ENCODE measurements at places on chromosomes 12 and 14.

GRCh38 chr12:5963515-5963914 is 18.5 kb upstream of the ANO2 start:
- no peak for DNase-seq

GRCh38 chr14:105290621-105291346 is 10.0 kb downstream of the BRF1 start:
- no peak for DNase-seq

DNA sequence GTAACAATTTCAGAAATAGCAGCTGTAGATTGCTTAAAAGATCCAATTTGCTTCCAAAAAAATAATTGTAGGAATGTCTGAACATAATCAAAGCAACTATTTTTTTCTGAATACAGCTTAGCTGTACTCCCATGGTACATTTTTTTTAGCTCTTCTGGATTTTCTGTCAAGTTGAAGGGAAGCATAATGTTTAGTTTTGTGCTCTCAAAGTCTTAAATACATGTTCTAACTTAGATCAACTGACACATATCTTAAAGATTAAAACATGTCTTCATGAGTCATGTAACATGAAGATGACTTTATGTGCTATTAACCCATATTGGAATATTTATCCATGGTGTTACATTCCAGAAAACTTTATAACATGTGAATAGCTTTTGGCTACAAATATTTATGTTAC is 255.7 kb downstream of the BTG1 start:
- no peak for DNase-seq

DNA sequence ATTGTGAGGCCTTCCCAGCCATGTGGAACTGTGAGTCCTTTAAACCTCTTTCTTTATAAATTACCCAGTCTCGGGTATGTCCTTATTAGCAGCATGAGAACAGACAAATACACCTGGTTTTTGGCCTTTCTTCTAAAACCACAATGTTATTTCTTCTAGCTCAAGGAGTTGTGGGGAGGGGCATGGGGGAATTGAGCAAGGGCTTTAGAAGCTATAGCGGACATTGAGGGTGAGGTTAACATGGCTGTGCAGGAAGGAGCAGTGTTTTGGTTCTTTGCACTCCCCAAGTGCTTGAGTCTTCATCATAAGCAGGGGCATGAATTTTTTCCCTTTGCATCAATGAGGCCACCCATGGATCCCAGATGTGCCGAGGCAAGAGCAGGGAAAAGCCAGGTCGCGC is 86.8 kb downstream of the SPRING1 start:
- no peak for DNase-seq

DNA sequence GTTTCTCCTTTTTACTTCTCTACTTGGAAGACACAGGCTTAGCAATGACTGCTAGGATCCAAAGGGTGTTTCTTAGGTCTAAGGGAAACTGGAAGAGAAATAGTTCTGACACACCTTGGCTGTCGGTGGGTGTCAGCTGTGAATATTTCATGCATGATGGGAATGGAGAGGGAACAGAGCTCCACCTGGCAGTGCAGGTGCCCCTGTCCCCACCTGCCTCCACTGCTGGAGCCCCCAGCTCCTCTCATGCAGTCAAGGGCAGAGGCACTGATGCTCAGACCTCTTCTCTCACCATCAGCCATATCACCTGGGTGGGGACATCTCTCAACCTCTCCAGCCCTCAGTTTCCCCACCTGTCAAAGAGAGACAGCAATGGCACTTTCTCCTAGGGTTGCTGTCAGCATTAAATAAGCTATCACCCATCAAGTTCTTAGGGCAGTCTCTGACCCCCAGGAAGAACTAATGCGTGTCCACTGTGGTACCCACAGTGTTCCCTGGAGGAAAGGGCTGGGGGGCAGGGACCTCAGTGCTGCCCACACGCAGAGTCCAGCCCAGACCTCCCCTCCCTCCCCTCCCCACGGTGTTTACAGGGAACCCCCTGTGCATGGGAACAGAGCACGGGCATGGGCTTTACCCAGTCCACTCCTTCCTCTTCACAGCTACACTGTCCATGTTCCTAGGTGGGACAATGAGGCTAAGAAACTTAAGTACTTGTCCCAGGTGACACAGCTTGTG is 69.1 kb downstream of the C14orf132 start:
- DNase-seq, result no peak

GRCh38 chr12:65460063-65460462 is 181.6 kb downstream of the MSRB3 start:
- no peak for DNase-seq

GRCh38 chr14:104429291-104429861 is 150.2 kb upstream of the C14orf180 start:
- no peak for DNase-seq

GRCh38 chr12:68163560-68164081 is 4.1 kb upstream of the IFNG start:
- no peak for DNase-seq

- DNase-seq, result no peak
Measured at GRCh38 chr14:71952381-71953363, 20.4 kb downstream of the RGS6 start.

DNA sequence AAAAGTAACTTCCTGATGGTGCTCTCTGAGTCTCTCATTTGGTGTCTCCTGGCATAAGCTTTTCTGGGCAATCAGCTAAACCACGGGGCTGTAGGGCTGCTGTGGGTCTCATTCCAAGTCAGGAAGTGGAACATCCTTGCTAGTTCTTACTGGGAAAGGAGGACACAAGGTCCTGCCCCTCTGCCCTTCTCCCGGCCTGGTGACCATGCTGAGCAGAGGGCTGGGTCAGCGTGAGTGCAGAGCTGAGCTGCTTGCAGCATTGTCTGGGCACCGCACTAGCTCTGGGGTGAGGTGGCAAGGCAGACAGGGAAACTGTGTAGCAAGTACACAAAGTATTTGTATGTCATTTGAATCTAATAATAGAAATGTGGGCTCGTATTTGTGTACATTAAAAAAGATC is 45.0 kb upstream of the ASPG start:
- no peak for DNase-seq

DNA sequence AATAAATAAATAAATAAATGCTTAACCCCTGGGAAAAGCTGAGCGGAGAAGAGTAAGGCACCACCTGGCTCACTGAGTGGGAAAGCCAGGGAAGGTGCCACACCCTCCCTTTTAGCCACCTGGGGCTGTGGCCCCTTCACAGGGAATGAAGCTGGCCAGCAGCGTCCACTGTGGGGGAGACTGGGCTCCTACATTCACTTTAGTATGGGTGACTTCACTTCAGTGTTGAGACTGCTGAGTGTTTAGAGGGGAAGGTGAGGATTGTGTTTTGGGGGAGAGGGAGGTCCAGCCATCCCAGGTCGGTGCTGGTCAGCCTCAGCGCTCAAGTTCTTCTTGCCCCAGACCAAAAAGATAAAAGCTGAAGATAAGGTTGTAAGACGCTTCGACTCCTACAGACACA is 1.6 kb downstream of the NAB2 start:
- DNase-seq, result no peak

GRCh38 chr14:103022685-103023044 is 34.7 kb downstream of the CDC42BPB start:
- DNase-seq, result no peak

DNA sequence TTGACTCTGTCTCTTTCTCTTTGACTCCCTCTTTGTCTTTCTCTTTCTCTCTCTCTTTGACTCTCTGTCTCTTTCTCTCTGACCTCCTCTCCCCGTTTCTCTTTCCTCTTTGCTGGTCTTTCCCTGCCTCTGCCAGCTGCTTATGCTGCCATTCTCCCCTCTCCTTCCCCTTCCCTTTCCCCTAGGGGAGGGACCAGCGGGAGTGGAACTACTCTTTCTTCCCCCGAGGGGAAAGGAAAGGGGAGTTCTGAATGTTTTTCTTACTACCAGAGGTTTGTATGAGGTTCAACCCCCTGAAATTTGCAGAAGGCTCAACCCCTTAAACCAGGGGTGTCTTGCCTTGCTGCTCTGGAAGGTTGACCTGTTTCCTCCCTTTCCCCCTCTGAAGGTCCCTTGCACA is 24.7 kb upstream of the RNASE1 start:
- DNase-seq, result no peak

GRCh38 chr12:91633206-91633605 is 450.6 kb upstream of the DCN start:
- no peak for DNase-seq

DNA sequence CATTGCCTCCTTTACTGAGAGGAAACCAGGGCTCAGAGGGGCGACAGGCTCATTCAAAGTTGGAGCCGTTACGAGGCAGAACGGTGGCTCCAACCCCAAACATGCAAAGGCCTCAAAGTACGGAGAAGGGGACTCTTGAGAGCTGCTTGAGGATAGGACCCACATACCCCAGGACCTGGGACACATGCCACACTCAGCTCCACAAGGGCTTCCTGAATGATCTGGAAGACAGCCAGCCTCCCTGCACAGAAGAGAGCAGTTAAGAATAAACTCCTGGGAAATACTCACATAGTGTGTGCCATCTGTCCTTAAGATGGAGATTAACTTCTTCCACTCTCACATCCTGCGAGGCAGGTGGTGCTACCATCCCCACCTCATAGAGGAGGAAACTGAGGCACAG is 26.6 kb upstream of the NXPH4 start:
- no peak for DNase-seq

DNA sequence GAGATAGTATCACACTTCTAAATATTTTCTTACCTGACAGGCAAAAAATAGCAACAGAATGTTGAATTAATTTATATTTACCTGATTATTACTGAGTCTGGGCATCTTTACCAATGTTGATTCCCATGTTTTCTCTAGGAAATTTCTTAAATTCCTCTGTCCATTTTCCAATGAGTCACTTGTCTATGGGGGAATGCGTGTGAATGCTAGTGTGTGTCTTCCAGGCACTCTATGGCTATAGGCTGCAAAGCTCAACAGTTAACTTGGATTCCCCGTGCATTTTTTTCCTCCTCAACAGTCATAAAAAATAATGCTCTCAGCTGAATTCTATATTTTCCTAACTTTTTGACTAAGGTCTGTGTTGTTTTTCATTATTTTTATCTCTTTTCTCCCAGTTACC is 1385.8 kb upstream of the FLRT2 start:
- no peak for DNase-seq

- no peak for DNase-seq
Measured at GRCh38 chr14:97058074-97058467, 260.9 kb downstream of the VRK1 start.

DNA sequence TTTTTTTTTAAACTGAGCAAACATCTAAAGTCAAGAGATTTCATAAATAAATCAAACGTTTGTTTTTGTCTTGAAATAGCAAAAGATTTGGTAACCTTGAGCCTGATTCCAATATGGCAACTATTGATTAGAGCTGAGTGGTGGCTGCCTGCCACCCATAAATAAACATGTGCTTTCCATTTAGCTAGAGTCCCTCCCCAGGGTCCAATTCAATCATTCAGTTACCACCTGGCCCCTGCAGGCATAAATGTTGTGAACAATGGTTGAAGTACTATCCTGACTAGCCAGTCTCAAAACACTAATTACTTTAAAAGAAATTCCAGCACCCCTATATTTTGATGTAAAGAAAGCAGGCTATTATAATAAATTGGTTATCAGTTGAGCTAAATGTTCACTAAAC is 129.7 kb upstream of the GRIP1 start:
- DNase-seq, result no peak

GRCh38 chr12:6603095-6603567 is 4.0 kb downstream of the CHD4 start:
- DNase-seq, result peak; percentile 73

GRCh38 chr12:103807561-103808238 is 33.3 kb downstream of the NT5DC3 start:
- DNase-seq, result no peak

DNA sequence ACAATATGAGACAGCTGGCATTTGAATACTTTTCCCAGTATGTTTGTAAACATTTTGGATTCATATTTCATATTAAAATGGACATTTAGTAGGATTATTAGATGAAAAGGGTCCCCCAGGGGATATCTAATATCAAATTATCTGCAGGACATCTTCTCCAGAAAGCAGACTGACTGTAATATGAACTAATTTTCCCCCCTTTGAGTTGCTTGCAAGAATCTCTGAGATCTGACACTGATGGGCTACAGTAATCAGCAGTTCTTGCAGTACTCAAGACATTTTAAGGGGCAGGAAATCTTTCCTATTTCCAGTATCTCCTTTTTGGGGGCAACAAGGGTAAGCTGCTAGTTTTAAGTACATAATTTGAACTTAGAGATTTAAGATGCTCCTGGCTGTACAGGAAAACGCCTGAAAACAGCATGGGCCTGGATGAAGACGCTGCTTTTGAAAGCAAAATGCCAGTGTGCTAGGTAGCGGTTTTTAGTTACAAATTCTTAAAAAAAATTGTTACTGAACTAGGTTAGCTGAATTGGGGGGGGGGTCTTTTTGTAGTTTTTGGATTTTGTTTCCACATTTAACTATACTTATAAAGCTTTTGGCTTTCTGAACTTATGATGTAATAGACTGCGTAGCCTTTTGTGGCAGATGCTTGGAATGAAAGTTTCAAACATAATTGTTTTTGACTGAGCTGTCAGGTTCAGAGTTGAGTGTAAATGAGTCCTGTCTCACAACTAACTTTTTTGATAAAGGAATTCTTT is 2.2 kb downstream of the FRMD6 start:
- DNase-seq, result no peak

DNA sequence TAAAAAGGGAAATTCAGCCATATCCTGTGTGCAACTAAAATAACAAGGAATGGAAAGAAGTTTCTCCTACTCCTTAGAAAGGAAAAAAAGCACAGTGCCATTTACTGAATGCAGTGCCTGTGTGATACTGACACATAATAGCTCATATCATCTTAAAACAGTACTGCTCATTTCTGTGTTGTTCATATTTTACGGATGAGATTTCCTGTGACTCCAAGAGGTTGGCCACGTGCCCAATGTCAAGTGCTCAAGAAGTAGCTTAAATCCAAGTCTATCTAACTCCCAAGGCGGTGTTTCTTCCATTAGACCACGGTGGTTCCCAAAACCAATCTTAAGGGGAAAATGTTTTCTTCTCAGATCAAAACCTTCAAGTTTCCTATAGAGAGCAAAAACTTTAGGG is 20.0 kb downstream of the MAP3K9 start:
- DNase-seq, result no peak

GRCh38 chr14:64873506-64874219 is 6.0 kb downstream of the SPTB start:
- no peak for DNase-seq

DNA sequence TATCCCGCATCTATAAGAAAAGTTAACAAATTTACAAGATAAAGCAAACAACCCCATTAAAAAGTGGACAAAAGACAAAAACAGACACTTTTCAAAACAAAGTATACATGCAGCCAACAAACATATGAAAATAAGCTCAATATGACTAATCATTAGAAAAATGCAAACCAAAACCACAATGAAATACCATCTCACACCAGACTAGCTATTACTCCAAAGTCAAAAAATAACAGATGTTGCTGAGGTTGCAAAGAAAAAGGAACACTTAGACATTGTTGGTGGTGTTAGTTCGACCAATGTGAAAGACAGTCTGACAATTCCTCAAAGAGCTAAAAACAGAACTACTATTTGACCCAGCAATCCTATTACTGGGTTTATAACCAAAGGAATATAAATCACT is 968.6 kb upstream of the USP15 start:
- no peak for DNase-seq

DNA sequence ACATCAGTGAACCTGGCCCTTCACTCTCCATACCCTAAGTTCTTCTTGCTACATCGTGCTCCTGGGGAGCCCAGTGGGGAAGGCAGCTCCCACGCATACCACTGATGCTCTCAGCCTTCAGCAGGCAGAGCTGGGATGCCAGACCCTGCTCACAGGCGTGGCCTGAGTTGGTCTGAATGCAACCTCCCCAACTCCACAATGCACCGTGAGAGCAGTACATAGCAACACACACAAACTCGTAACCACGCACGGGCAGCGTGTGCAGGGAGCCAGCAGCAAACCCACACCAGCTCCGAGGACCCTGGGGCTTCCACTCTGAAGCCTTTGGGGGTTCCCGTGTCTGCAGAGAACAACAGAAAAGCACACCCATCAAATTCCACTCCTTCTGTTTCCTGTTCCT is 37.3 kb downstream of the ANO2 start:
- no peak for DNase-seq
